Renal cortical epithelial cell (primary cell): ENCODE measurements at places on chromosomes 11 and 22.

- no peak for DNase-seq
These were observed 63.6 kb upstream of the FAM181B start for GRCh38 chr11:82796998-82797961.

GRCh38 chr11:119886667-119887230 is 157.7 kb upstream of the NECTIN1 start:
- no peak for DNase-seq

DNA sequence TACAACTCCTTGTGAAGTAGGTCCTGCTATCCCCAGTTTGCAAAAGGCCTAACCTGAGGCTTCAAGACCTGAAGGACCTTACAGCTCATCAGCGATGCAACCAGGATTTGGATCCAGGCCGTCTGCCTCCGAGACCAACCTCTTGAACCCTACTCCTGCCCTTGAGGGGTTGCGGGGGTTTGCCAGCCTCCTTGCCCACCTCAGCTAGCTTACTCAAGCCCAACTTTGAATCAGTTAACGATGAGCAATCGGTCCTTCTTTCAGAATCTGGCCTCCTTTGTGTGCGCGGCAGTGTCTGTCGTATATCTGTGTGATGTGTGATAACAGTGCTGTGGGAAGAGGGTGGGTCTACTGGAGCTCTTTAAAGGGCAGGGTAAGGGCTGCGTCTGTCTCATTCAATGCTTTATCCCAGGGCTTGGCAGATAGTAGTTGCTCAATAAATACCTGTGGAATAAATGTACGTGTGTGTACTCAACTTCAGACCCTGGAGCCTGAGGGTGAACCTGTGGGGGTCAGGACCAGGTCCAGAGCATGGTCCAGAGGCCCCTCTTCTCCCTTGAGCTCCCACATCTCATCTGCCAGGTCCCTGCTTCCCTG is 3.2 kb downstream of the CHRM1 start:
- no peak for DNase-seq

DNA sequence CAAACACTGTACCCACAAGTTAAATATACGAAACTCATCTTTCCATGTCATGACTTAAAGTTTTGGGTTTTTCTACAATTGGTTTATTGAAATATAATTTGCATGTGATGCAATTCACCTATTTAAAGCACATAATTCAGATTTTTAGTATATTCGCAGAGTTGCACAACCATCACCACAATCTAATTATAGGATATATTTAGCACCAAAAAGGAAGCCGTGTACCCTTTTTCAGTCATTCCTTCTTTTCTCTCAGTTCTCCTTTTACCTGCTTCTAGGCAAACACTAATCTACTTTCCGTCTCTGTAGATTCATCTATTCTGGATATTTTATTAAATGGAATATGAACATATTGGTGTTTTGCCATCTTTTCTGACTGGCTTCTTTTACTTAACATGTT is 1458.1 kb upstream of the TENM4 start:
- DNase-seq = no peak

GRCh38 chr22:20889025-20889704 is 28.0 kb upstream of the CRKL start:
- no peak for DNase-seq

DNA sequence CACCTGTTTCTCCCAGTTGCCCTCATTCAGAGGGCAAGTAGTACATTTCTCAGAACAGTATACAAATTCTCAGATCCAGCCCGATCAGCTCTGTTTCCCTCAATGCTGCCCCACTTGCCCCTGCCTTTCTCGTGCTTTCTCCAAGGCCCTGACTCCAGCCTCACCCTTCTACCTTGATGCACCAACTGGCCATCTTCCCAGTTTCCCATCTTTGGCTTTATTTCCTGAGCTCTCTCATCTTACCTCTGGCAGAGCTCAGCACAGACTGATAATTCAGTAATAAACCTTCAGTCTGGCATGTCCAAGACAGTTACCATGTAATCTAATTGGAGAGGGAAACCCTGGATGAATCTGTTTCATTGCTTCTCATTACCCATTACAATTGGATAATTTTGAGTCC is 184.5 kb upstream of the ISX start:
- DNase-seq = no peak

- DNase-seq = peak; percentile 36
These were observed 5.4 kb downstream of the GNAZ start for GRCh38 chr22:23075525-23076216.

GRCh38 chr11:57378186-57378585 is 2.8 kb downstream of the PRG3 start:
- DNase-seq = peak; percentile 49

- no peak for DNase-seq
These were observed 95.6 kb downstream of the ZBTB16 start for GRCh38 chr11:114155116-114155515.

DNA sequence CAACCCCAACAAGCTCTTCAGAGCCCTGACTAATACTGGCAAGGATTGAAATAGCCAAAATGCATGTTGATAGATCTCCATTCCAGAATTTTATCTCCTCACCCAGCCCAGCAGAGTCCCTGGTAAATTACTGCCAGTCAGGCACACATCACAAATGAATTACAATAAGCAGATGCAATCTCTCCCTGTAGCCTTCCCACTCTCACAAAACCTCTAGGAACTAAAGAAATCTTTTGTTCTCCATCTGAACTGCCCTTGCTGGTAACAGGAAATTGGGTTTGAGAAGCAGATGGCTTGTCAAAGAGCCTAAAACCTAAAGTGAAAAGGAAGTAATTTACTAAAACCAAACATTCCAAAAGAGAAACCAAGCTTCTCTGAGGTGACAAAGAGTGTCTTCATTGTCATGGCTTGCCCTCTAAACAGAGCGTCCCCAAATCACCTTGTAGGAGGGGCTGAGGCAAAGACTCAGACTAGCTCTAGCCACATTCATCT is 59.5 kb downstream of the FAM168A start:
- no peak for DNase-seq

DNA sequence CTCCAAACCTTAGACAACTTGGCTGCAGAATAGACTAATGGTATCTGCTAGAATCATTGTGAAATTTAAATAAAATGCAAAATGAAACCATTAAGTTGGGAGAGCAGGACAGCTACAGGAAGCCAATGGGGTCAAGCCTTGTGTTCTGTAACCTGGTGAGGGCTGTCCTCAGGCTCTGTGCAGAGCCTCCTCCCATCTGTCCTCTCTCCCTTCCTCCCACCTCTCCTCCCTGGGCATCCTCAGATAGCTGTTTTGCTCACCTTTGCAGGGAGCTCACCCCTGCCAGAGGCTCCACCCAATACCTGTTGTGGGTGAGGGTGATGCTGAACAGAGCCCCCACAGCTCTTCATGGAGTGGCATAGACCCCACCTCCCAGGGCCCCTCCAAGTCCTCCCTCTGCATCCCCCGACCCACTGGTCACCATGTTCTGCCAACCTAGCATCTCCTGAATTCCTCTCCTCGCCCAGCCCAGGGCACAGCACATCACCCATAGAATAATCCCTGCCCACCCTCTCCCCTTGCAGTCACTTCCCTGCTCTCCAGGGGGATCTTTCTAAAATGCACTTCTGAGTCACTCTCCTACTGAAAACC is 100.3 kb downstream of the PDE2A start:
- DNase-seq = no peak

GRCh38 chr22:17552737-17553136 is 10.6 kb upstream of the SLC25A18 start:
- peak; percentile 5 for DNase-seq

GRCh38 chr11:19777377-19778102 is 64.9 kb downstream of the NAV2 start:
- DNase-seq = peak; percentile 89

DNA sequence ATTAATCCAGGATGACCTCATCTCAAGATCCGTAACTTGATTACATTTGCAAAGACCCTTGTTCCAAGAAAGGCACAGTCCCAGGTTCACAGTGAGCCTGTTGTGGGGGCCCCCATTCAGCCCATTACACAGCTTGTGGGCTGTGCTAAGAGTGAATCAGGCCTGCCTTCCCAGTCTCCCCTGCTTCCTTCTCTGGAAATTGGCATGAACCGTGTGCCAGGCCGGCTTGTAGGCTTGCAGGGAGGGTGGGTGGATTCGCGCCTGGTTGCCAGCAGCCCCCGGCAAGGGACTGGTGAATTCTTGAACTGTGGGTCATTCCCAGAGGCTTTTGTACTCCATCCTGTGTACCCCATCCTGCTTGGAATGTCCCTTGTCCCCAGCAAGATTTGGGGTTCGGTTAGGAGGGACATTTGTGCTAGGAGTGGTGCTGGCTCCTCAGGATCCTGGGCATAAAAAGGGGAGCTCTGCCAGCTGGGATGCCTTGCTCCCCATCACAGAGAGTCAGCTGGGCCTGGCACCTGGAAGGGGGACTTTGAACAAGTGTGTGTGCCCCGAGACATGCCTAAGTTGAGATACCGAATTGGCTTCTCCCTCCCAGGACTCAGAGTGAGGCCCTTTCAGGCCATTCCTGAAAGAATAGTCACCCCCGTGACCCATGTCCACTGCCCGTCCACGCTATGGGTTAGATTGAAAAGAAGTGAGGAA is 818.2 kb downstream of the BRD1 start:
- no peak for DNase-seq

DNA sequence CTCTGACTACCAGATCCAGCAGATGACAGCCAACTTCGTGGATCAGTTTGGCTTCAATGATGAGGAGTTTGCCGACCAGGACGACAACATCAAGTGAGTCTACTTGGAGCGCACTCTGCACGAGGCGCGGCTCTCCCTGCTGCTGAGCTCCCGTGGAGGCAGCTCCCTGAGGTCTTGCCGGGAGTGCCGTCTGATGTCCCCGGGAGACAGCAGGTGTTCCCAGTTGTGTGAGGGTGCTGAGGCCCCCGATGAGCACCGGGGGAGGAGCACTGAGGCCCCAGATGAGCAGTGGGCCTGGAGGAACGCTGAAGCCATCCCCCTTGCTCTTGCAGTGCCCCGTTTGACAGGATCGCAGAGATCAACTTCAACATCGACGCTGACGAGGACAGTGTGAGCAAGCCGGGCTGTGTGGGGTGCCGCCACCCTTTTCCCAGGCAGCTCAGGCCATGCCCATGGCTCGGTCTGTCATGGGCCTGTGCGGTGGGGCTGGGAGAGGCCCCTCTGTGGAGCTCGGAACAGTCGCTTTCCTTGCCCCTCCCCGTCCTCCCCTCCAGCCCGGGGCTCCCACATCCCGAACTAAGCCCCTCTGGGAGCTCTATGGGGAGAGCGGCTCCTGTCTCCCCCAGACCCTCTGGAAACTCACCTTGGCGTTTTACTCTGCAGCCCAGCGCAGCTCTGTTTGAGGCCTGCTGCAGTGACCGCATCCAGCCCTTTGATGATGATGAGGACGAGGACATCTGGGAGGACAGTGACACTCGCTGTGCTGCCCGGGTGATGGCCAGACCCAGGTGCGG is 37.1 kb downstream of the SBF1 start:
- DNase-seq = no peak

- DNase-seq = no peak
These were observed 413.8 kb upstream of the ARHGAP42 start for GRCh38 chr11:100273066-100273815.

- DNase-seq = no peak
These were observed 7.5 kb upstream of the CRKL start for GRCh38 chr22:20909543-20910303.

GRCh38 chr11:6626971-6627761 is 7.9 kb upstream of the TPP1 start:
- DNase-seq = no peak

- peak; percentile 70 for DNase-seq
These were observed 23.1 kb downstream of the JRKL start for GRCh38 chr11:96412761-96413381.

DNA sequence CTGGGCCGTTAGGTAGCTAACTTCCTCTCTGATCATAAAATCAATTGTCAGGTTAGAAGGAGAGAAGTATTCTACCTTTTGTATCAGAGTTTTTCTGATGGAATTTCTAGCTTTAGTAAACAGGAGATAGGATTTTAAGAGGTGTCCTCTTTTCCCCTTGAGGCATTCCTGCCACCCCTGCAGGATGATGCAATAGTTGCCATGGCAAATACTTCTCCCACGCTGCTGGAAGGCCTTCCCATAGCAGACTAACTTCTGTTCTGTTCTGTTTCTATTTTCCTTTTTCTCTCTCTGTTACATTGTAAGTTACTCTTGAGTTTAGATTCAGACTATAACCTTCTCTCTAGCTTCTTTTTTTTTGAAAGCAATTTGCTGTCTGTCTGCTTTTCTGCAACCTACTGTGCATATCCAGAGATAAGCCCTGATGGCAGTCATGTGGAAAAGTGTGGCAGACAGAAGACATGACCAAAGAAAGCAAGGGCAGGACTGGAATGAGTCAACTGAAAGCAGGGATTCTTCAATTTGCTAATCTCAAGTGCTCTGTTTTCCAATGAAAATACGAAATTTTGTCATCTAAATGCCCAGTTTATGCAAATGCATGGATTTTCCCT is 679.1 kb downstream of the DLG2 start:
- peak; percentile 34 for DNase-seq

DNA sequence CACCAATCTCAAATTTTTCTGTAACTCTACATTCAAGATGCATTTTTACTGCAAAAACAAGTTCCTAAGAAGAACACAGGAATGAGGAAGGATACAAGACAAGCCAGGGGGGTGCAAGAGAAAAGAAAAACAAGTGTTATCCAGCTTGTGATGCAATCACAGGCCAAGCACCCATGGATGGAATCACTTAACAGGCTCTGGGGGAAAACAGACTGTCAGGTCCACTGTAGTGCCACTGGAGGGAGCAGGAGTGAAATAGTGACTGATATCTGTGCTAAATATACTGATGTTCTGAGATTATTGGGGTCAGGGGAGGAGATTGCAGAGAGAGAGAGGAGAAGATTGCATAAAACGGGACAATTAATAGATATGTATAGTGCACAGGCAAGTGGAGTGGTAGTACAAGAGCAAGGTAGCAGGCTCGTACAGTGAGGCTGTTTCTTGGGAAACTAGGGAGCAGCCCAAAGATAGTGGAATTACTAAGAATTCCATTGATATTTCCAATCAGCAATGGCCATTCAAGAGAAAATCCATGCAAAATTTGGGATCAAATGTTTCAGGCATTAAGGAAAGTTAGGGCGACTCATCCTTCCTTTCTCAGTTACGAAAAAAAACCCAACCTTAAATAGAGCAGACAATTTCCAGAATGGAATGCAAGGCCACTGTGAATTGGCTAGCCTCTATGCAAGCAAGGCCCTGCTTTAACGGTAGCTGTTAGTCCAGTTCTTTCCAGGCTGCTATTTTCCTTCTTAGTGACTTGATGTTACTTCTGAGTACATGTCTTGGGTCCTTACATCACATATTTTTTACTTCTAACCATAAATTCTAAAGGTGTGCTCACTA is 52.2 kb upstream of the CEP126 start:
- peak; percentile 84 for DNase-seq

- no peak for DNase-seq
These were observed 34.5 kb downstream of the SPATA19 start for GRCh38 chr11:133810766-133811165.

GRCh38 chr11:35969089-35970042 is 25.5 kb downstream of the LDLRAD3 start:
- no peak for DNase-seq

GRCh38 chr11:113670149-113670830 is 35.8 kb downstream of the TMPRSS5 start:
- peak; percentile 61 for DNase-seq
